ENCODE measurements at places on chromosomes 13 and 19.

- no peak for DNase-seq
Observed at GRCh38 chr19:35212241-35212640, 16.3 kb downstream of the FAM187B start.

GRCh38 chr19:4415352-4415751 lies 12.9 kb downstream of the CHAF1A start:
- DNase-seq: no peak

DNA sequence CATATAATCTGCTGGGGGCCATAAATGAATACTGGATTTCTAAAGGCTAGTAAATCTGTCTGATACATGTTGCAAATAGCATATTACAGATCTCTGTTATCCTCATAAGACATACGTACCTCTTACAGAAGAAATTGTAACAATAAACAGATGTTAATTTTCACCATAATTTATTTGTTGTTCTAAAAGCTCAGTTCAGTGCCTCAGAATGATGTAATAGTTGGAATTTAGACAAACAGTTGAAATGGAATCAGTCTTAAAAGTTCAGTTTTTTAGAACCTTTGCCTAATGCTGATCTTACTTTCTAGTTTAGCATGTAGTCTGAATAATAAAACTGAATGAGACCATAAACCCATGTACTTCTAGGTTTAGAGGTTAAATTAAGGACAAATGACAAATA lies 43.1 kb downstream of the B3GLCT start:
- no peak for DNase-seq

GRCh38 chr19:58150328-58150921 lies at the start of gene ZNF329:
Gene ZNF329, minus strand, starts transcription at chr19:58150789. Its CDS starts 21,286 bp downstream, at chr19:58129503.
- peak; percentile 89 for DNase-seq

DNA sequence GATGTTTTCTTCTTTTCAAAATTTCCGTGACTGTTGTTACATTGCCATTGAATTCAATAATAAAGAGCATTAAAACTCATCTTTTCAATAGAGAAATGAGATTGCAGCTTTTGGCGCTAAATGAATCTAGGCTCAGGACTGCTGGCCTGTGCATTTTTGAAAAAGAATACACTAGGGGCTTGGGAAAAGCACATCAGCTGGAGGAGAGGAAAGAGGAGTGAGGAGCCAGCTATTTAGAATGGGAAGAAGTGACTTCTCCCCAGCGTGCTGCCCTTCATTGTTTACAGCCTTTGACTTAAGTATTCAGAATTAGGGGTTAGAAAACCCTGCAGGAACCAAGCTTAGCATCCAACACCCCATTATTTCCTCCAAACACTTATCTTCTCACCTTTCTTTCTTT lies 43.3 kb downstream of the TNFSF11 start:
- DNase-seq: no peak

- DNase-seq: peak; percentile 85
Observed at GRCh38 chr13:99812625-99813024, 158.9 kb downstream of the ZIC5 start.
